Activated CD4-positive, alpha-beta memory T cell treated with anti-CD3 and anti-CD28 coated beads, Interleukin-2, amount 10 ng/mL, durations not matched to agents 7 days and 5 days (primary cell): ENCODE measurements at places on chromosomes 2 and 18. TPM values are rescaled to one million over a fixed set of nuclear protein-coding genes. Genes with fewer than 3 reads are reported as not detected.

GRCh38 chr2:47457268-47457667 is 54.3 kb downstream of the MSH2 start:
- no peak for DNase-seq

- DNase-seq: no peak
Measured at GRCh38 chr2:60172801-60173200, 380.7 kb downstream of the BCL11A start.

Gene DYNAP
- not detected for total RNA-seq

GRCh38 chr2:57674025-57674424 is 372.6 kb upstream of the VRK2 start:
- DNase-seq: no peak

GRCh38 chr2:237326266-237327171 is 87.4 kb downstream of the COL6A3 start:
- DNase-seq: no peak

- DNase-seq: no peak
Measured at GRCh38 chr2:175887776-175888175, 114.3 kb downstream of the LNPK start.

DNA sequence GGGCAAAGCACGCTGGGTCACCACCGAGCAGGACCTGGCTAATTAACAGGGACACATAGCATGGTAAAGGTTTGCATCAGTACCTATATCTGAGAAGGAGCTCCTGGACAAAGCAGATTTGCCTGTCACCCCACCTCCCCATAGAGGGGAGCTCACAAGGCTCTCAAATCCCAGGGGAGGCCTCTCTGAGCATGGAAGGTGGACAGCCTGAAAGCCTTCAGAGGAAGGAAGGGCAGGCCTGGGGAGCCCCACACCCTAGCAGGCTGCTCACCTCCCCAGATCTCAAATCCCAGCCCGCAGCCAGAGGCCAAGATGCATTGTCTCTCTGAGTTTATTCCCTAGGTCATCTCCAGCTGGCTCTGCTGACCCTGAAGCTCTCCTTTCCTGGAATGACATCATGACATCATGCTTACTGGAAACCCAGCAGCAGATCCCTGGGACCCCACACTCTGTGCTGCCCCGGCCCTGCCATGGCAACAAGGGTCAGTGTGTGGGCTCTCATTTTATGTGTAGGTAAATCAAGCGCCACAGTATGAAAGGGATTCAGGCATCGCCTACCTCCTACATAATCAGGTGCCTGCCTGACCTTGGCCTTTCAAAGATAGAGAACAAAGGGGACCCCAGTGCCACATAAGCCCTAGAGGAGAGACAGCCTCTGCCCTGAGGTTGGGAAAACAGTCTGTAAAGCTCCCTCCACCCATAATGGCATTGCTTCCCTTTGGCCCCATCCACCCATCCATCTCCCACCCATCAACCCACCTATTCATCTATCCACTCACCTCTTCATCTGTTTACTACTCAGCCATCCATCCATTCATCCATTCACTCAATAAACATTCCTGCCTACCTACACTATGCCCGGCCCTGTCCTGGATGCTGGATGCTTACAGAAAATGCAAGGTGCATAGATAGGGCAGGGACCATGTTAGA is 15.7 kb upstream of the TEX51 start:
- no peak for DNase-seq

- DNase-seq: no peak
Measured at GRCh38 chr2:40760071-40760666, 308.3 kb upstream of the SLC8A1 start.

Gene CD28
- 194 TPM for total RNA-seq

Gene MEMO1
- 41.5 TPM for total RNA-seq

DNA sequence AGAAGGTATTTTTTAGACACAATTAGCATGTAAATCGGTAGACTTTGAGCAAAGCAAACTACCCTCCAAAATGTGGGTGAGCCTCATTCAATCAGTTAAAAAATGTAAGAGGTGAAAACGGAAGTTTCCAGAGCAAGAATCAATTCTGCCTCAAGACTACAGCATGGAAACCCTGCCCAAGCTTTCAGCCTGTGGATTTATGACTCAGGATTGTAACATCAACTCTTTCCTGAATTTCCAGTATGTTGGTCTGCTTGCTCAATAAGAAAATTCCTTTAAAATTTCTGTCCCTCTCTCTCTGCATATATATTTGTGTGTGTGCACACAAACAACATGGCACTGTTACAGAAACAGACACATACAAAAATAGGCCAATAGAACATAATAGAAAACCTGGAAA is 228.6 kb upstream of the DOK6 start:
- no peak for DNase-seq

DNA sequence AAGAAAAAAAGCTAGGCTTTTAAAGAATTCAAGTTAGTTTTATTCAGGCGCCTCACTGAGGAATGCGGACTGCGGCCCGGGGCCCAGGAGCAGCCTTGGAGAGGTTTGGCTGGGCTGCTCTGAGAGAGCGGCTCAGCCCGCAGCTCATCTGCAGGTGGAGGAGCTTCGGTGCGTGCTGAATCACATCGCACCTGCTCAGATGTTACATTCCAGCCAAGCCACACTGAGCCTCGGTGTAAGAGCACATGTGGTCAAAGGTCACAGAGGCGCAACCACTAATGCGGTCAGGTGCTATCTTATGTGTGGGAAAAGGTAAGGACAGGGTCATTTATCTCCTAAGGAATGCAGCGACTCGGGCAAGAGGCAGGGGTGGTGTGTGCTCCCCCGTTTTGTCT is 17.1 kb upstream of the CNDP1 start:
- DNase-seq: no peak

Gene CNDP1
- not detected for total RNA-seq

Gene SNX17
- 116 TPM for total RNA-seq

Gene FMNL2
- 1.0 TPM for total RNA-seq

GRCh38 chr18:68985172-68985820 is 187.4 kb downstream of the CCDC102B start:
- DNase-seq: no peak

GRCh38 chr2:96878171-96878570 is 8.3 kb upstream of the SEMA4C start:
- DNase-seq: no peak

DNA sequence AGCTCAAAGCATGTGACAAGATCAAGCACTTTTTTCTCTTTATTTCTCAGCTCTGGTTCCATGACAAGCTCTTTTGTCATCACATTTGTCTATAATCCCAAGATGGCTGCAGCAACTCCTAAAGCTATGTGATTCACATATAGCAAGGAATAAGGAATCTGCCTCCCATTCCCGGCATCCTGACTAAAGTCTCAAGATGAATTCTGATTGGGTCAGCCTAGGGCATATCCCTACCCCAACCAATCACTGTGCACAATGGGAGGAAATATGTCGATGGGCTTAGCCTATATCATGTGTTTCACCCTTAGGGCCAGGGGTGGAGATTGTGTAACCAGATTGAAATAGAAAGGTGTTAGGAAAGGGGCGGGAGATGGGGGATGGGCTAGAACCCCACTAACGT is 23.1 kb upstream of the COLEC12 start:
- no peak for DNase-seq

- no peak for DNase-seq
Measured at GRCh38 chr2:109407276-109408042, 206.3 kb downstream of the SEPTIN10 start.

DNA sequence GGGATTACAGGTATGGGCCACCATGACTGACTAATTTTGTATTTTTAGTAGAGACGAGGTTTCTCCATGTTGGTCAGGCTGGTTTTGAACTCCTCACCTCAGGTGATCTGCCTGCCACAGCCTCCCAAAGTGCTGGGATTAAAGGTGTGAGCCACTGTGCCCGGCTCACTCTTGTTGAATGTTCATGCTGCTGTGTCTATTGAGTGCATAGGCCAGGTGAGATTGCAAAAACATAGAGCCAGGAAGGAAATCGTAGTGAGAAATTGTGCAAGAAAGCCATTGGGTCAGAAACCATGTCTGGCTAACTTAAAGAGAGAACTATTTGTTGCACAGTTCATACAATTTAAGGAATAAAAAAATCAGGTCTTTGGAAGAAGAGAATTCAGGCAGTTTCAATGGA is 45.5 kb upstream of the FZD5 start:
- no peak for DNase-seq

Gene SLC16A14
- total RNA-seq: 0.40 TPM
